ENCODE measurements at places on chromosomes 13 and 19. TPM values are rescaled to one million over a fixed set of nuclear protein-coding genes. Genes with fewer than 3 reads are reported as not detected.

BEST2 gene
- total RNA-seq, result not detected

LILRA5 gene
- total RNA-seq, result 4.2 TPM

DMKN gene
- 104 TPM for total RNA-seq

DMPK gene
- 50.0 TPM for total RNA-seq

RASGRP4 gene
- 5.3 TPM for total RNA-seq

TMEM238 gene
- 25.3 TPM for total RNA-seq

ETHE1 gene
- 37.5 TPM for total RNA-seq

APOC4 gene
- total RNA-seq, result not detected

- DNase-seq, result no peak
Measured at GRCh38 chr13:83876546-83876945, 5.7 kb downstream of the SLITRK1 start.

DNA sequence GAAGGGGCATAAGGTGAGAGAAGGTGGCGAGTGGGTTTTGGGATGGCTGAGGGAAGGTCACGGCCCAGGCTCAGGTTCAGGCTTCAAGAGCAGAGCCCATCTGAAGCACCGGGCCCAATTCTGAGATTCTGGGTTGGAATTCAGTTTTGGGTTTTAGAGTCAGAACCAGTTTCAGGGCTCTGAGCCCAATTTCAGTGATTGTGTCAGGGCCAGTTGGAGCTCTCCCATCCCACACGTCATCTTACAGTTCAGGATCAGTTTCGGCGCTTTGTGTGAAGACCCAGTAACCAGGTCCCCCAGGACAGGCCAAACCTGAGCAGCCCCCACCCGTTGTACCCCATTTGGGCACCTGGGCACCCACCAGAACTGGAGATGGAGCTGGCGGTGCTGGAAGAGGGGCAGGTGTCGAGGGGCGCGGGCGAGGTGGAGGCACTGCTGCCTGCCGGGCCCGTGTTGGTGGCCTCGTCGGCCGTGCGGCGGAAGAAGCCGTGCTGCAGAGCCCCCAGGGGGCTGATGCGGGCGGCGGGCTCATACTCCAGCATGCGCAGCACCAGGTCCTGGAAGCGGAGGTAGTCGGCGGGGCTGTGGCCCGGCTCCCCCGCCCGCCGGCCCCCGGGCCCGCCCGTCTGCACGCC lies 7.5 kb downstream of the DYRK1B start:
- no peak for DNase-seq

- no peak for DNase-seq
Measured at GRCh38 chr13:114045113-114045735, 71.3 kb upstream of the C13orf46 start.

- peak; percentile 53 for DNase-seq
Measured at GRCh38 chr13:75258159-75258782, 223.7 kb downstream of the TBC1D4 start.

DNA sequence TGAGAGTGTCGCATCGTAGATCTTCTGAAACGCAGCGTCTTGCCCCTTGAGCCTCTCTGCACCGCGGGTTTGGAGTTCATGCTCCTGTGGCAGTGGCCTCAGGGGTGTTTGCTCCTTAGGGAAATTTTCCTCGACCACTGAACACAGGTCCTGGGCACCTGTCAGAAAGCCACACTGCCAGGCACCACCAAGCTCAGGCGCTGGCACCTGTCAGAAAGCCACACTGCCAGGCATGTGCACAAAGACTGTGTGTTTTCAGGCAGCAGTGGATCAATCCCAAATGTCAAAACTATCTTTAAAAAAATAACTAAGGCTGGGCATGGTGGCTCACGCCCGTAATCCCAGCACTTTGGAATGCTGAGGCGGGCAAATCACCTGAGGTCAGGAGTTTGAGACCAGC lies 87.1 kb downstream of the ATP11A start:
- DNase-seq, result peak; percentile 13

GRCh38 chr13:46679369-46680120 lies 117.4 kb downstream of the ESD start:
- DNase-seq, result no peak

DNA sequence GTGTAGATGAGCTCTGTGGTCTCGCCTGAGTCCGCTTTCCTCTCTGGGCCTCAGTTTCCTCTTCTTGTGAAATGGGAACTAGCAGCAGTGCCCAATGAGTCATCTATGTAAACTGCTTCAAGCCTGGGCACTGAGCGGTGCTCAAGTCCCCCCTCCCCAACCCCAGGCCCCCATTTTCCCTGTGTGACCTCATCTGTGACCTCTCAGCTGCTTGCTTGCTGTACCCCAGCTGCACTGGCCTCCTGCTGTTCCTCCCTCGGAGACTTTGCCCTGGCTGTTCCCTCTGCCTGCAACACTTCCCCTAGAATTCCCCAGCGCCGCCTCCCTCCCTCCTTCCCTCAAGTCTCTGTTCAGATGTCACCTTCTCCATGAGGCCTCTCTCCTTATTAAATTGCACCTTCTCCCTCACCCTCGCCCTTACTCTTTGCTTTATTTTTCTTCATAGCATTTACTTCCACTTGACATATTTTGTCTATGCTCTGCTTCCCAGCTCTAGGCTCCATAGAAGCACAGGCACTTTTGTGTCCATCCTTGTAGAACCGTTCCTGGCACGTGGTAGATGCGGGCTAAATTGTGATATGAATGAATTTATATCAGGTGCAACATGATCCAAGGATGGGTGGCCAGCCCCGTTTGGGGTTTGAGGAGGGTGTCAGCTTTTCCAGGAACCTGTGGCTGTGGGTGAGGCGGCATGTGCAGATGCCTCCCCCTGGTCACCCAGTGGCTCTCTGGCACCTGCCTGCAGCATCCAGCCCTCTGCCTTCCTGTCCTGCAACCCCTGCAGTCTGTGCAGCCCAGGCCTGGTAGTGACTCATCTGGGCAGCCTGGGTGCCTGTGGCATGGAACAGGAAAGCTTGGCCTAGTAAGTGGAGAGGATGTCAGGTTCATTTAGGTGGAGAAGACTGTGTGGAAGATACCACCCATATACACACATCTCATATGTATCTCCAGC lies 26.3 kb downstream of the SIPA1L3 start:
- peak; percentile 46 for DNase-seq

- DNase-seq, result no peak
Measured at GRCh38 chr19:35902870-35903475, 644 bp downstream of the HCST start.

DNA sequence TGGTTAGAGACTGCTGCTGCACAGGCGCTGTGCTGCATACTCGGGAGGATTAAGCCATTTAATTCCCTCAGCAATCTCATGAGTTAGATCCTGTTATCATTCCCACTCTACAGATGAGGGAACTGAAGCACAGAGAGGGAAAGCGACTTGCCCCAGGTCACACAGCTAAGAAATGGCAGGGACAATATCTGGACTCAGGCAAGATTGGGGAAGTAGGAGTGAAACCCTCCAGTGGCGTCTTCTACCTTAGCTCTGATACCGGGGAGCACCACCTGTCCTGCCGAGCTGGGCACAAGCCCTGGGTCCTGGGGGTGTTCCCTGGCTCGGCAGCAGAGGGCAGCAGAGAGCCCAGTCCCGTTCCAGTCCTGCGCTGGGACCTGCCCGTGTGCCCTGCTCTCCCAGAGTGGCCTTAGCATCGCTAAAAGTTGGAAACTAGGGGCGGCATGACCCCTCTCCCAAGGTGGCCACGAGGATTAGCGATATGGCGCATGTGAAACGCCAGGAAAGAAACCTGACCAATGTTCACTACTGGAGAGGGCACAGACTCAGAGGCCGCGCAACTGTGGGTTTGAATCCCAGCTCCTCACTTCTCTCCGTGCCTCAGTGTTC lies 20.5 kb downstream of the CYTH2 start:
- DNase-seq, result peak; percentile 68

- DNase-seq, result no peak
Measured at GRCh38 chr13:31469377-31469776, 269.6 kb downstream of the B3GLCT start.

DNA sequence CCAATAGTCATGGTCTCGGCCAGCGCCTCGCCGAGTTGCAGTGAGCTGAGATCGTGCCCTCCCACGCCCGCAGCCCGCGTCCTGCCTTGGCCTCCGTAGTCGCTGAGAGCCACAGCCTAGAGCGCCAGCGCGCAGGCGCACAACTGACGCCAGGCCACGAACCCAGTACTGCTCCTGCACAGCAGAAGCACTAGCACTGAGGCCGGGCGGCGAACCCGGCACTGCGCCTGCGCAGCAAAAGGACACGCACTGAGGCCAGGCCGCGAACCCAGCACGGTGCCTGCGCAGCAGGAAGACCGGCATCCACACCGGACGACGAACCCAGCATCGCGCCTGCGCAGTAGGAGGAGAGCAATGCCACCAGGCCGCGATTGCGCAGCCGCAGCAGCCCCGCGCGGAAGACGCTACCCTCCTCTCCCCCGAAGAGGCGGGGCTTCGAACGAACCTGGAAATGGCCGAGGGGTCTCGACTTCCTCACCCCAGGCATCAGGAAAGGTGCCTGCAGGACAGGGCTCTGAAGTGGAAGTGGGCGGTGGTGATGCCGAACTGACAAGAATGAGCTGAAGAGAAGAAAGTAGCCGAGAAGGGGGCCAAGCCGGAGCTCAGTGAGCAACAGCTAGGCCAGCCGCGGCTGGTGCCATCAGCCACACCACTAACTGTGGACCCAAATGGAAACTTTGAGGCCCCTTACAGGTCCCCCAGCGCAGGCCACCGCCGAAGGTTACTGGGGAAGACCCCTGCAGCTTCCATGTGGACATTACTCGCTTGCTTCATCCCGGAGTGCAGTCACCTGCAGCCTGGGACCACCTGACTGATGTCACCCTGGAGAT lies 7.5 kb downstream of the F10 start:
- peak; percentile 40 for DNase-seq

Data from left lung (tissue), 14 donors.